ENCODE measurements at places on chromosomes 3 and 15. TPM values are rescaled to one million over a fixed set of nuclear protein-coding genes. Genes with fewer than 3 reads are reported as not detected.

The ARHGEF3 gene
- 11.5 TPM for total RNA-seq

- no peak overlapping the region for H3K27ac ChIP-seq
- no peak for DNase-seq
- H3K4me3 ChIP-seq: no peak overlapping the region
- H3K4me1 ChIP-seq: peaks cover 2% of the 10 kb centered on the region
These were observed 17.6 kb downstream of the RSL24D1 start for GRCh38 chr15:55179141-55179540.

The ALDH1L1 gene
- total RNA-seq: not detected

DNA sequence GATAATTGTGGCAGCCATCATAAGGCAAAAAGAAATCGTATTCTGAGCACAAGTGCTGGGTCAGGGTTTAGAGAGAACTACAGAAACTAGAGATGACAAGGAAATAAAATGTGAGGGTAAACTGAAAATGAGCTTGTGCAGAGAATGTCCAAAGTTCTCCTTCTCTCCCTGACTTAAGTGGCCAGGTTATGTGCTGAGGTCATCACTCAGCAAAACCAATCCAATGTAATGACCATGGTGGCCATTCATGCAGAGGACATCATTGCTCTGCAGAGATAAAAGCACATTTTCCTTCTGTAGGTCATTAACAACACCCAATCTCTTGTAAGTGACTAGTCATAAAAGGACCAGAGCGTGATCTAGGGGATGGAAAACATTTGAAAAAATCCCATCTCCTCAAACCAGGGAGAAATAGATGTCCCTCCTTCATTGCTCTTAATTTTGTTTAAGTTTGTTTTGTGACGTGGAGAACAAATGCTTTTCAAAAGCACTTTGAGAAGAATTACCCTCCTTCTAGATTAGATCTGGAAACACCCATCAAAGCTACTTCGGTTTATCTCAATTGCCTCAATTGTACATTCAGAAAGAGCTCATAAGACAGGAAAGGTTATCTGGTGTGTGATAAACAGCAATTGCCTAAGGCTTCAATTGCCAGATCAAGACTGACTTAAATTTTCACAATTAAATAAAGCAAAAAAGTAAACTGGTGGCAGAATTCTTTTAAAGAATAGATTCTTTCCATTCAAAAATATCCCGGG lies 173.4 kb downstream of the SERPINI1 start:
- H3K4me3 ChIP-seq: no peak overlapping the region
- no peaks in the 10 kb centered on the region for H3K4me1 ChIP-seq
- no peaks in the 10 kb centered on the region for H3K27me3 ChIP-seq
- no peaks in the 10 kb centered on the region for H3K36me3 ChIP-seq
- H3K27ac ChIP-seq: no peak overlapping the region

- no peak overlapping the region for H3K27ac ChIP-seq
- H3K4me1 ChIP-seq: no peaks in the 10 kb centered on the region
- no peaks in the 10 kb centered on the region for H3K36me3 ChIP-seq
- no peak overlapping the region for H3K4me3 ChIP-seq
These were observed 20.0 kb upstream of the IREB2 start for GRCh38 chr15:78417754-78418630.

The CNTN6 gene
- total RNA-seq: not detected

- H3K27me3 ChIP-seq: no peaks in the 10 kb centered on the region
- H3K36me3 ChIP-seq: no peaks in the 10 kb centered on the region
- H3K27ac ChIP-seq: no peak overlapping the region
- no peak for DNase-seq
- peaks cover 18% of the 10 kb centered on the region for H3K4me1 ChIP-seq
These were observed 6.3 kb upstream of the BHLHE40 start for GRCh38 chr3:4972652-4973643.

DNA sequence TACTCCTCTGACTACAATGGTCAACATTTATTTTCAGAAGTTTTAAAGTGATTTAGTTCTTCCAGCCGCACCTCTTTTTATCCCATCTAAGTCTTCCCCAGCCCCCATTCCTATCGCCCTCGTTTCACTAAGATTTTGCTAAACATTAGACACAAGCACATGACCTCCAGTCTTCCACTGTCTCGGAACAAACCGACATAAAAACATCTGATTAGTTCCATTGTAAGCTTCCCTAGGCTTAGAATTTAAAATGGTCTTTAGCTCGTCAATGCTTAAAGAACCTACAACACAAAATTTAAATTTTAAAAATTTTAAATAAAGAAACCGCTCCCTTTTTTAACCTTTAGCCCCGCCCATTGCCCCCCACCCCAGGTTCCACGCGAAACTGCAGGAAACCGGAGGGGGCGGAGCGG lies 284 bp upstream of the TSC22D2 start:
- DNase-seq: no peak
- H3K4me3 ChIP-seq: peak overlapping the region; percentile 51
- peak overlapping the region; percentile 100 for H3K27ac ChIP-seq
- H3K36me3 ChIP-seq: no peaks in the 10 kb centered on the region

The SLC7A14 gene
- 0.07 TPM for total RNA-seq

The OXTR gene
- total RNA-seq: 0.67 TPM

DNA sequence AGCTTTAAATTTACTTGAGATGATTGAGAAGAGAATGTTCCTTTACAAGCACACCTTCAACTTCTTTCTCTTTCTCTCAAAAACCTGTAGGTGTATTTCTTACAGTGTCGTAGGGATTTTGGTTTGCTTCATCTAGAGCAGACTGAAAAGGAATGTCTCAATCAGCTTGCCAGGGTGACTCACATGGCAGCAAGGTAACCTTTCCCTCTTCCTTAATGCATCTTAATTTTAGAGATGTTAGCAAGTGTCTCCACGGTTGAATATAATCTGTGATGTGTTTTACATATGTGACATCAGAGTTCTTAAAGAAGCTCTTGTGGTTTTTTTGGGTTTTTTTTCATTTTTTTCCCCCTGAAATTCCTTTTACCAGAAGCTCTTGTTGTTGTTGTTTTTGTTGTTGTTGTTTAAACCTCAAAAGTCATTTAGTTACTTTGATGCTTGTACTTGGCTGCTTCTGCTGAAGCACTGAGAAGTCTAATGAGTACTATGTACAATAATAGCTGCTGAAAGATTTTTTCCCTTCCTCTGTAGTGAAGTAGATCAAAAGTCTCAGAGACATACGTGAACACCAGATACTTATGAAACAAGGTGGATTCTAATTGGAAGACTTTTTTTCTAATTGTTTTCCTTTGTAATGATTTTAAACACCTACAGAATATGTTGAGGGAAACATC lies 83.1 kb downstream of the RETNLB start:
- no peak for DNase-seq
- no peaks in the 10 kb centered on the region for H3K27me3 ChIP-seq
- H3K4me3 ChIP-seq: no peak overlapping the region
- H3K36me3 ChIP-seq: no peaks in the 10 kb centered on the region
- no peaks in the 10 kb centered on the region for H3K4me1 ChIP-seq

DNA sequence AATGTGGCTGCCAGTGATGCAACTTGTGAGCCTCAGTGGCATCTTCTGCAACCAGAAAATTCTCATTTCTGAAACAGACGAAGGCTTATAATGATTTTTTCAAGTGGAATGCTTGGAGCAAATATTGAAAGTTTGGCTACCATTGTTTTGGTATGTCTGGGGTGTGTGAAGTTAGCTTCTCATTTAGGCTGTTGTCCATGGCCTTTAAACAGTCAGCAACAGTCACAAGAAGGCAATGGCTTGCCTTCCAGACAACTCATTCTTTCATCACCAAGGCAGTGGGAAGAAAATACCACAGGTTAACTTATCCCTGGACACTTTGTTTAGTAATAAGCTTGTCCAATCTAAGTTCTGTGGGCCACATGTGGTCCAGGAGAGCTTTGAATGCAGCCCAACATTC lies 4.7 kb upstream of the BNC1 start:
- no peaks in the 10 kb centered on the region for H3K27me3 ChIP-seq
- H3K27ac ChIP-seq: no peak overlapping the region
- peaks cover 30% of the 10 kb centered on the region for H3K4me1 ChIP-seq
- DNase-seq: no peak
- no peaks in the 10 kb centered on the region for H3K36me3 ChIP-seq

The CPNE9 gene
- not detected for total RNA-seq

GRCh38 chr15:46556559-46557379 lies 921.9 kb downstream of the SQOR start:
- no peak for DNase-seq
- H3K27ac ChIP-seq: no peak overlapping the region
- H3K36me3 ChIP-seq: no peaks in the 10 kb centered on the region
- no peaks in the 10 kb centered on the region for H3K4me1 ChIP-seq
- no peaks in the 10 kb centered on the region for H3K27me3 ChIP-seq

GRCh38 chr3:4738737-4739274 lies 240.4 kb upstream of the BHLHE40 start:
- H3K27ac ChIP-seq: no peak overlapping the region
- no peak overlapping the region for H3K4me3 ChIP-seq
- H3K36me3 ChIP-seq: no peaks in the 10 kb centered on the region

The TNIK gene
- 29.6 TPM for total RNA-seq

GRCh38 chr3:151903501-151903991 lies 30.1 kb downstream of the SUCNR1 start:
- no peaks in the 10 kb centered on the region for H3K27me3 ChIP-seq
- H3K4me3 ChIP-seq: no peak overlapping the region
- DNase-seq: peak; percentile 93
- H3K27ac ChIP-seq: peak overlapping the region; percentile 65

The LRRIQ4 gene
- not detected for total RNA-seq

DNA sequence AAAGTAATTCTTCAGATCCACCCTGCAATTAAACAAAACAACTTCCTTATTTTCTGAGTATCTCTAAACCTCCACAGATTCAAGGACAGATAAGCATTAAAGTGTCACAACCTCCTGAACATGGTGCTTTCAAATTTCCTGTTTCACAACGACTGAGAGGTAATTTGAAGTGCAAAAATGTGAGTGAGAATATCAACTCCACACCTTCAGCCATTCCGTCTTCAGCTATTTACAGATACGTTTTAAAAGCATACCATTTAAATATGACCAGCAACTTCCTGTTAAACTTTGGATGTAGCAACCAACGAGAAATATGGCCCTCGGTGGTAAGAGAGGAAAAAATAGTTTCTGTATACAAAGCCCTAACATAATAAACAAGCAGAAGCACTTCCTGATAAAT lies 32.1 kb upstream of the PCSK6 start:
- DNase-seq: no peak
- H3K4me3 ChIP-seq: no peak overlapping the region
- H3K27me3 ChIP-seq: peaks cover 2% of the 10 kb centered on the region
- no peaks in the 10 kb centered on the region for H3K36me3 ChIP-seq

GRCh38 chr3:149366941-149367840 lies 10.3 kb downstream of the TM4SF1 start:
- H3K4me3 ChIP-seq: no peak overlapping the region
- H3K27me3 ChIP-seq: no peaks in the 10 kb centered on the region
- peaks cover 21% of the 10 kb centered on the region for H3K36me3 ChIP-seq
- peaks cover 52% of the 10 kb centered on the region for H3K4me1 ChIP-seq
- peak overlapping the region; percentile 39 for H3K27ac ChIP-seq

The IMPG2 gene
- 0.76 TPM for total RNA-seq

- H3K4me1 ChIP-seq: no peaks in the 10 kb centered on the region
- no peak for DNase-seq
- H3K27ac ChIP-seq: no peak overlapping the region
- no peaks in the 10 kb centered on the region for H3K27me3 ChIP-seq
- no peak overlapping the region for H3K4me3 ChIP-seq
- H3K36me3 ChIP-seq: no peaks in the 10 kb centered on the region
These were observed 113.5 kb downstream of the CNTN3 start for GRCh38 chr3:74501007-74501406.

GRCh38 chr15:43794269-43795037 lies 2.3 kb downstream of the SERF2 start:
- H3K36me3 ChIP-seq: peaks cover 26% of the 10 kb centered on the region
- no peak overlapping the region for H3K4me3 ChIP-seq
- peak overlapping the region; percentile 7 for H3K27ac ChIP-seq
- peak; percentile 9 for DNase-seq
- no peaks in the 10 kb centered on the region for H3K27me3 ChIP-seq

The ALDH1A2 gene
- 34.9 TPM for total RNA-seq

The CPN2 gene
- total RNA-seq: not detected

The ZNF660 gene
- 1.5 TPM for total RNA-seq

GRCh38 chr3:112514527-112515128 lies 15.4 kb upstream of the BTLA start:
- H3K27ac ChIP-seq: no peak overlapping the region
- H3K27me3 ChIP-seq: no peaks in the 10 kb centered on the region
- no peak overlapping the region for H3K4me3 ChIP-seq
- no peaks in the 10 kb centered on the region for H3K4me1 ChIP-seq
- H3K36me3 ChIP-seq: no peaks in the 10 kb centered on the region

DNA sequence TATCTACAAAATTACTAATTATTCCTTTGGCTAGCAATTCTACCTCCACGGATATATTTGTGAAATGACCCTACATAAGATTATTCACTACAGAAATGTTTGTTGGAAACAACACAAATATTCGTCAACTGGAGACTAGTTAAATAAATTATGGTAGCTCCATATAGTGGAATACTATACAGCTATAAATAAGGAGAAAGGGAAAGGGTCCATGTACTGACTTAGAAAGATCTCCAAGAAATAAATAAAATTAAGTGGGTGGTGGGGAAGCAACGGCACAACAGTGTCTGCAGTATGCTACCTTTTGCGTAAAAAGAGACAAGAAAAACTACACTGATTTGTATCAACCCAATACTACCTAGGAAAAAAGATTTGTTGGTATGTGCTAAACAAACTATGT lies 96.7 kb upstream of the BHLHE40 start:
- no peak overlapping the region for H3K4me3 ChIP-seq
- no peaks in the 10 kb centered on the region for H3K27me3 ChIP-seq
- H3K4me1 ChIP-seq: no peaks in the 10 kb centered on the region

GRCh38 chr15:63528138-63528659 lies 23.8 kb downstream of the USP3 start:
- no peaks in the 10 kb centered on the region for H3K36me3 ChIP-seq
- DNase-seq: no peak
- no peak overlapping the region for H3K4me3 ChIP-seq
- no peaks in the 10 kb centered on the region for H3K27me3 ChIP-seq
- H3K4me1 ChIP-seq: peaks cover 6% of the 10 kb centered on the region

DNA sequence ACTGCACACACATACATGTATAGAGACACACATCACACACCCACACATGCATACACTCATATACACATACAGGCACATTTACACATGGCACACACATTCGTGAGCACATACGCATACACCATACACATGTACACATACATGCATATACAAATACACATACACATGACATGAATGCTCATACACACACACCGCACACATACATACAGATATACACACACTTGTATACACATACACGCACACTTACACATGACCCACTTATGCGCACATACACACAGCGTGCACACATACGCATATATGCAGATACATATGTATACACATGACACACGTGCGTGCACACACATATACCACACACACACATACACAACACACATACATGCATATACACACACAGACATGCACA lies 162.7 kb downstream of the LRRK1 start:
- H3K27ac ChIP-seq: no peak overlapping the region
- H3K36me3 ChIP-seq: no peaks in the 10 kb centered on the region
- no peak for DNase-seq
- H3K4me1 ChIP-seq: no peaks in the 10 kb centered on the region

Measured in endothelial cell of umbilical vein (primary cell).